ENCODE measurements at places on chromosomes 2 and 18.

DNA sequence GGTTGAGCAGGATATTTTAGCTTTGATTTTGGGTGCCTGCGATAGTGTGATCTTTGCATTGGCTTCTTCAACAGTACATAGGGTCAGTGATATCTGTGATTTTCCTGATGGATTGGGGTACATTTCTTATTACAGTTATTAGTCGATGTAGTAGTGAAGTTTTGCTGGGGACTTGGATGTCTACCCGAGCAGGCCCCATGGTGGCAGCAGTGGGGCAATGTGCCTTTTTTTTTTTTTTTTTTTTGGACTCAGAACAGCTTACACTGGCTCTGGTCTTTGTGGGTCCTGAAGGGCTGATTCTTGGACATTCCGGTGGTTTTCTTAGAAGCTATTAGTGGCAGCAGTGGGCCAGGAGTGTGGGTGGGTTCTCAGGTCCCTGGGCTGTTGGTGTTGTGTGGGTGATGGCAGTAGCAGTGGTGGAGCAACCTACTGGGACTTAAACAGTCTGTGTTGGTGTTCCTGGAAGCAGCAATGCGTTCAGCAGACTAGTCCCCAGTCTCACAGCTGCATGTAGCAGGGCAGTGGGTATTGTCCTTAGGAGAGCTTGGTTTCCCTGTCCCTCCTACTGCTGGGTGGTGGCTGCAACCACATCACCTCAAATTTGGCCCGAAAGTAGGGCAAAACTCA is 53.7 kb upstream of the SLC4A10 start:
- no peak for DNase-seq

GRCh38 chr2:156343096-156343939 is 10.8 kb upstream of the NR4A2 start:
- DNase-seq = no peak

- no peak for DNase-seq
These were observed 19.1 kb upstream of the ACMSD start for GRCh38 chr2:134819334-134819733.

DNA sequence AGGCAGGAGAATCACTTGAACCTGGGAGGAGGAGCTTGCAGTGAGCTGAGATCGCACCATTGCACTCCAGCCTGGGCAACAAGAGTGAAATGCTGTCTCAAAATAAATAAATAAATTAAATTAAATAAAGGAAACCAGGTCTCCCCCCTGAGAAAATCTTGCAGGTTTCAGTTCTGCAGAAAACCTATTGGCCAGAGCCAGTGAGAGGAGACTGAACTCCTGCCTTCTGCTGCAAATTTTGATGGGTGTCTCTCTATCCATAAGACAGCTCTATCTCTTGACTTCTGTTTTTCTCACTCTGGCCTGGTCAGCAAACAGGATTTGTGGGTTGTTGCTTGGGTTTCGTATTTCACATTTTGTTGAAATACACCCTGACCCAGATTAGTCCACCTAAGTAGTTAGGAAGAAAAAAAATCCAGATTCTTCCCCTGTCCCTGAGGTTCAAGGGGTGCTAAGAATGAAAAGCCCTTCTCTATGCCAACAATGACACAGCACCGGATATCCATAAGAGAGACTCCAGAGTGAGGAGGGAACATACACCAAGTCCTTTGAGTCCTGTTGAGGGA is 86.7 kb upstream of the MAP4K4 start:
- no peak for DNase-seq

GRCh38 chr2:72325592-72326422 is 178.1 kb upstream of the CYP26B1 start:
- DNase-seq = no peak

GRCh38 chr2:56192664-56193305 is 9.0 kb downstream of the CCDC85A start:
- DNase-seq = no peak

- peak; percentile 4 for DNase-seq
These were observed 480.9 kb downstream of the TSN start for GRCh38 chr2:122236152-122236874.

DNA sequence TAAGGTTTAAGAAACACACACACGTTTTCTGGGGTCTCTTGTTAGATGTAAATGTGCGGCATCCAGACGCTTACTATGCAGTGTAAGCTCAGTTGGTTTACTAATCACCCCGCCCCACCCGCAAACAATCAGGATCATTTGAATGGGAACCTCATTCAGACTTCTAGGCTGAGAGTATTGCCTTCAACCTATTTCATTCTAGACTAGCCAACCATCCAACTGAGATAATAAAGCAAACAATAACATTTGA is 1.3 kb upstream of the FIGN start:
- DNase-seq = no peak

- DNase-seq = no peak
These were observed 105.4 kb upstream of the LCLAT1 start for GRCh38 chr2:30341500-30342267.

DNA sequence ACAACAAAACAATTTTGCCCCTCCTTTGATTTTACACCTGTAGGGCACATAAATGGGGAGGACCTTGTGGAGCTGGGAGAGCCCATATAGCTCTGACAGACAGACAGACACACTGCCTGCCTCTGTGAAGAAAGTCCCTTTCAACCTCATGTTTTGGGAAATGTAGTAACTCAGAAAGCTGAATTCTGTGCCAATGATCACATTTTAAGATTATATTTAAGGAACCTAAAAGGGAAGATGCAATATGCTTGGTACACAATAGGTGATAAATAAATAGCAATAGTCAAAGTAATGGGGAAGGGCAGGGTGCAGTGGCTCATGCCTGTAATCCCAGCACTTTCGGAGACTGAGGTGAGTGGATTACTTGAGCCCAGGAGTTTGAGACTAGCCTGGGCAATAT is 446.4 kb upstream of the ID2 start:
- DNase-seq = no peak

- no peak for DNase-seq
These were observed 4.0 kb downstream of the PTGR3 start for GRCh38 chr18:75204732-75205513.

GRCh38 chr18:75241705-75242104 is 31.1 kb downstream of the TSHZ1 start:
- no peak for DNase-seq

DNA sequence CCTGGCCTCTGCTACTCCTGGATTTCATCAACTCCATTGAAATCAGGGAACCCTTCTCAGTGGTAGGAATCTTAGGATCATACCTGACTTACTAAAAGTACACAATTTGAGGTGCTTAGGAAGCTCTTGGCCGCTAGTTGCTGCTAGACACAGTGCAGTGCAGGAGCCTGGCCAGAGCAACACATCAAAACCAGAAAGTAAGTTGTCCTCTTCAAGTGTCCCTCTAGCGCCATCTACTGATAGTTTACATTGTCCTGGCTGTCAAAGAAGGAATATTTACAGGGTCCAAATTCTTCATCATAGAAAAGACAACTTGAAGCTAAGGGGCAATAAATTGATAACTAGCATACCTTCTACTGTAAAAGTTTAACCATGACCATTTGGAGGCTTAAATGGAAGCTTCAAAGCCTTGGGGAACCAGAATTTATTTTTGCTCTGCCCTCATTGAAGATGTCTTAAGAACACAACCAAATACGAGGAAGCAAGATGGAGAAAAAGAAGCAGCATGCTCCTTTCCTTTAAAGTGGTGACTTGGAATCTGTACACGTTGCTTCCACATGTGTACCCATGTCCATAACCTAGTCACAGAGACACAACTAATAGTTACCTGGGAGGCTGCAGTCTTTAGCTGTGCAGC is 889.1 kb upstream of the GCFC2 start:
- no peak for DNase-seq

DNA sequence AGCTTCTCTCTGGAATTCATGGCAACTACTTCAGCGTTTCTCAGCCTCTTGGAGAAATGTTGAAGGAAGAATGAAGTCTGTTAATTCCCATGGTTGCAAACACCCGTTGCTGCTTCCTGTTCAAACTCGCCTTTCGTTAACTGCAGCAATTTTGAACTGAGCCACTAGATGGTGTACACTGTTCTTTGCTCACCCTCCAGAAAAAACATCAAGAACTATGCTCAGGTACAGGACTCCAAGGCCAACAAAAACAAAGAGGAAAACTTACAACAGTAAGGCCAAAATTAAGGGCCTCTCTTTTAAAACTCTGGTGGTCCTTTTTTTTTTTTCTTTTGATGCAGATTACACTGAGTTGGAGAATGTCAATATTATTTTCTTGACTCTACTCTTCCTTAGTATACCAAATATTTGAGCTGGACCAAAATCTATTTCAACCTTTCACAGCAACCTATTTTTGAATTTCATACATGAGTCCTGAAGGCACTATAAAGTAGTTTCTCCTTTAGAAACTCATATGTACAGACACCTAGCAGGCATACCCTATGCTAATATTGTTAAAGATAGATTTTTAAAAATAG is 58.2 kb downstream of the KLHL14 start:
- peak; percentile 16 for DNase-seq

GRCh38 chr2:121888189-121888557 is 132.7 kb downstream of the TSN start:
- DNase-seq = no peak

DNA sequence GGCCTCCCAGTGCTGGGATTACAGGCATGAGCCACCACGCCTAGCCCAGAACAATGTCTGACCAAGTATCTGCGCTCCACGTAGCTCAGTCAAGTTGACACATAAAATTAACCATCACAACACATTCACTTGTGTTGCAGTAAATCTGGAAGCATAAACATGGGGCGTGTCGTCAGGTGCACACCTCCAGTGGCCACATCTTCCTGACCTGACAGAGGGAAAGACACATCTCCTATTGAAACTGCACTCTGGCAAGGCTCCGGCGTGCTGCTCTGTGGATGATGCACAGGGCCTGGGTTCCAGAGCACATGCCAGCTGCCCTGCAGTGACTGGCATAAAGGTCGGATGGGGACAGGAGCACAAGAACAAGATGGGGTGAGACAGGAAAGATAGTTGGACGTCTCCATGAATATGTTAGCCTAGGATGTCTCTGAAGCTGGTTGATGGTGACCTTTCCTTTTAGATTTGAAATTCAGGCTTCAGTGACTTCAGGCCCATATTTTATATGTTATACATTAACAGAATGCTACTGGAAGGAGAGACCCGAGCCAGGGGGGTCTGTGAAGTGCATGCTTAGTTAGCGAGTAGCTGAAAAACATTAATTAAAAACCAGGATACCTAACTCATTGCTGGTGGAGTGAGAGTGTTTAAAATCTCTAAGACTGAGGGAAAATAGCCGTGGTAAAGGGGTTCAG is 10.9 kb downstream of the IMPA2 start:
- DNase-seq = no peak

DNA sequence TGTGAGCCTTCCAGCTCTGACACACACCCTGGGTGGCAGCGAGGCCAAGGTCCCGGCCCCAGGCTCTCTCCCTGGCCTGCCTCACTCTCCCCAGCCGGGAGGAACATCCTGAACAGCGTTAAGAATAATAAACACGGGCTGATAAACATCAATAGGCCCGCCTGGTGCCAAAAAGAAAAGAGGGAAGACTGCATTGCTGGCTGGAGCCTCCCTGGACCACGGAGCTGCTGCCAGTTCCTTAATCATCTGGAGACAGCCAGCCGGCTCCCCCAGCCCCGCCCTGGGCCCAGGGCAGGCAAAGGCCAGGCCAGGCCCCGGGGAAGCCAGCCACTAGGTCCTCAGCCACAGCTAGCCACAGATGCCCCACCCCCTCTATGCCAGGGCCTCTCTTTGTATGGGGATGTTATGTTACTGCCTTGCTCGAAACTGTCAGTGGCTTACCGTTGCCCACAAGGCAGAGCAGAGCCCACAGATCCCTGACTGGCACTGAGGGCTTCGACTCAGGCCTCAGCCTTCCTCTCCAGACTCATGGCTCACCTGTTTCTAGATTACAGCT is 293.7 kb downstream of the DYSF start:
- no peak for DNase-seq

DNA sequence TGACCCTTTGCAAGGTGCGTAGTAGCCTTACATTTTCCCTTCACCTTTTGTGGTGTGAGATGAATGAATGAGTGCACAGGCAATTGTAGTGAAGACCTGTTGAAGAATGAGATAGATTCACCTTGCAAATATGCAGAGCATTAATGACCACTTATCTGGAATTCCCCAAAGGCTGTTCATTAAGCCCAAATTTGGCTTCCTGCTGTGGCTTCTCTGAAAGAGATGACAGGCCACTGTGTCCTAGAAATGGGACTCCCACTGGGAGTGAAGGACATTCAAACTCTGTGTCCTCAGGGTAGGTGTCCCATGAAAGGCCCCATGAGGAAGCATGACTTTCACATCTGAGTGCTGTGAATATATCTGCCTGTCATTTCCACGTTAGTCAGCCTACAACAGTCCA is 1821.8 kb upstream of the PIK3C3 start:
- no peak for DNase-seq

- no peak for DNase-seq
These were observed 163.9 kb downstream of the TMEFF2 start for GRCh38 chr2:192030856-192031255.

GRCh38 chr2:206518997-206519396 is 75.7 kb downstream of the ADAM23 start:
- no peak for DNase-seq

- DNase-seq = no peak
These were observed 39.0 kb upstream of the TCF4 start for GRCh38 chr18:55627007-55627406.

DNA sequence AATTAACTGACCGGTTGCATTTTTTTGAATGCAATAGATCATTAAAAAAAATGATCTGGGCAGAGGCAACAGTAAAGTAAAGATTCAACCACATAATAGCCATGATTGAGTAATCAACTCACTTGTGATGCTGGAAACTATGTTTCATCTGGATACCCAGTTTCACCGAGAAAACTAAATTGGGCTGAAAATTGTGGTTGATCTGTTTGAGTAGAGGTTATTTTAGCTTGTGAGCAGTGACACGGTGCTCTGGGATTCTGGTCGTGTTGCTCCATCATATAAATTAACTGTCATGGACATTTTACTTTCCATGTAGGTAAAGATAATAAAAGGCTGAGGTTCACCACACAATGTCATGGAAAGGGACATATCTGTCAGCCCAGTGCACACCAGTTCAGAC is 58.7 kb downstream of the CD226 start:
- no peak for DNase-seq

DNA sequence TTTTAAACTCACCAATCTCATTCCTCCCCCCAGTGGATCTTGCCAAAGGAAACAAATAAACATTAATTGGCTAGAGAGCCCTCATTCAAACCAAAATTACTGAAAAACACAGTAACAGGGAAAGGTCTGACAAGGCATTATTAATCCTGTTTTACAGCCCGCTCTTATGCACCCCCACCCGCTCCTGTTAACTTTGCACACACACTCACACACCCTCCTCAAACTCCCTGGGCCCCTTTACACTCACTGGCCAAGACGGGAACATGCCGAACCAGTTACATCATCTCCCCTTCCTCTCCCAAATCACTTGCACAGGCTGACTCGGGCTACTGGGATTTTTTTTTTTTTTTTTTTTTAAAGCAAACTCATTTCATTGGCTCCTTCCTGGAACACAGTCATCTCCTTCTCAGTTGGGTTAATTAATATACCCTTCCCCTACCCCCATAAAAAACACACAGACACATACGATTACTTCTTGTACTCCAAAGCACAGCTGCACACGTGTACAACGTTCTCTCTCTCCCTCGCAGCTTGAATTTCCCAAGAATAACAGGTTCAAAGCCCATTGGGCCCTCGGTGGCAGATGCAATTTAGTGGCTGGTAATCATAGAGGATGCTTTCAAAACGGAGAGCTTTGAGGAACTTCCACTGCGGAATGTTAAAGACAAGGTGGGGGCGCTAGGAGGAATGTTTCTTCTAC is 31.8 kb downstream of the KLF7 start:
- peak; percentile 54 for DNase-seq

- no peak for DNase-seq
These were observed 74.0 kb upstream of the LHCGR start for GRCh38 chr2:48829569-48829968.

All from AG04449 (cell line).